ENCODE measurements at places on chromosomes 11 and 22. TPM values are rescaled to one million over a fixed set of nuclear protein-coding genes. Genes with fewer than 3 reads are reported as not detected.

Gene TP53AIP1
- total RNA-seq, result 15.8 TPM

Gene GLB1L3
- under 0.01 TPM for total RNA-seq

Gene ADM2
- total RNA-seq, result 1.5 TPM

DNA sequence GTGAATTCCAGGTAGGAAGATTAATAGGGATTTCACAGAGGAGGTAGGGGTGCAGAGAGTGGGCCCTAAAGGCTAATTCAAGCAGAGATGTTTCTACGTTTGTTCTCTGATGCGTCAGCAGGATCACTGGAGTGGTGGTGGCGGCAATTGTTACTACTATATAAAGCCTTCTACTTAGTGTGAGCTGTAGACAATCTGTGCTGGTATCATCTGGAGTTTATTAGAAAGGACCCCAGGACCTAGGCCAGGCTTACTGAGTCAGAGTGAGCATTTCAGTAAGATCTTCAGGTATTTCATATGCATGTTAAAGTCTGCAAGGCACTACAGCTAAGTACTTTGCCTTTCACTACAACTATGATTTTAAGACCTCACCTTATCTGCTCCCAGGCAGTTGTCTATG, 59.5 kb downstream of the USP35 start:
- no peak overlapping the region for H3K27ac ChIP-seq
- H3K4me1 ChIP-seq, result peaks cover 14% of the 10 kb centered on the region
- H3K36me3 ChIP-seq, result peaks cover 10% of the 10 kb centered on the region
- no peaks in the 10 kb centered on the region for H3K27me3 ChIP-seq

DNA sequence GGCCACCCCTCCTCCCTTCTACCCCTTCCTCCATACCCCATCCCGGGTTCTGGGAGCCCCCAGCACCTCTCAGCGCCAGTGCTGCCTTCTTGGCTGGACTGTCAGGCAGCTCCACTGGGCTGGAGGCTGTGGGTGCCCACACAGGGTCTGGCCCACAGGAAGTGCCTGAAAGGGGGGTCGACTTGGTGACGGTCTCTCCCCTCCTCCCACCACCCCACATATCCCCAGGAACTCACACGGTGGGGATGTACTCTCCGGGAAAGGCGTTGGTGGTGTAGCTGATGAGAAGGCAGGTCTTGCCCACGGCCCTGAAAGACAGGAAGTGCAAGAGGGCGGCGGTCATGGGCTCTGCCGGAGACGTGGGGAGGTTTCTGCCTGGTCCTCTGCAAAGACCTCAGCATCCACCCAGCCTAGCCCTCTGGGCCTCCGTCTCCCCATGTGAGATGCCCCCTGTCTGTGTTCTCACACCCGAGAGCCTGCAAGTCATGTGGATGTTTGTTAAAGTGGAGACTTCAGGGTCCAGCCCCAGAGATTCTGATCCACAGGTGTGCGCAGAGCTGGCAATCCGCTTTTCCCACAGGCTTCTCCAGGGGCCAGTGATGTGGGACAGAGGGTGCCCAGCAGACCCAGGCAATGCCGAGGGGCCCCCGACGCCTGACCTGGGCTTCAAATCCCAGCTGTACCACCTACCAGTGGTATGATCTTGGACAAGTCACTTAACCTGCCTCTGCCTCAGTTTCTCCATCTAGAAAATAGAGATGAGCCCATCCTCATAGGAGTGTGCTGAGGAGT, 2.5 kb downstream of the RAC2 start:
- H3K27ac ChIP-seq, result peak overlapping the region; percentile 5
- H3K4me3 ChIP-seq, result peak overlapping the region; percentile 12
- no peaks in the 10 kb centered on the region for H3K27me3 ChIP-seq
- no peak for DNase-seq
- peaks cover 49% of the 10 kb centered on the region for H3K4me1 ChIP-seq

DNA sequence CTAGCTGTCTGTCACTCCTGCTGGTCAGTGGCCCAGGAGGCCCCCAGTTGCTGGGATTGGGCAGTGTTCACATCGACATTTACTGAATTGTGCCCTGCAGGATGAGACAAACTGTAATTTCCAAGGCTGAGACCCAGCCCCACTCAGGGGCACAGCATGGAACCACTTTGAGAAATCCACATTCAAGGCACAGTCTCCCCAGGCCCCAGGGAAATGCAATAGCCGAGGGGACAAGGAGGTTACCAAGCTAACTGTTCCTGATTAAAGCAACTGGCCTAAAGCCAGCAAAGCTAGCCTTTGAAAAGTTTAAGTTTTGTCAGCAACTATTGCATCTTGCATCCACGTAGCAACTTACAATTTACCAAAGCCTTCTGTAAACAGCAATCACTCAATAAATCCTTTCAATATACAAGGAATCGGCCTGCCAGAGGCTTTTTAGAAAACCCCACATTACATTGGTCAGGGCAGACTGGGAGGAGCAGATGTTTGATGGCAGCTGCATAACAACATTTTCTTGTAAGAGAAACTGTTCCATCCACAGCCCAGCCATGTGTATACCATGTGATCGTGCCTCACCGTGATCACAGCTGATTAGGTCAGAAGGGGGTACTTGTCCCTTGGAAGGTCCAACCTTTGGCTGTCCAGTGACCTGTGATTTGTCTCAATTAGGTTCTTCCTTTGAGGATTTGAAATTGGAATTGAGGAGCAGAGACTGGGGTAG, 103.9 kb downstream of the TENM4 start:
- no peak for DNase-seq
- no peaks in the 10 kb centered on the region for H3K4me1 ChIP-seq
- H3K36me3 ChIP-seq, result no peaks in the 10 kb centered on the region
- no peaks in the 10 kb centered on the region for H3K27me3 ChIP-seq
- no peak overlapping the region for H3K4me3 ChIP-seq

GRCh38 chr11:110186456-110186855, 93.3 kb downstream of the ZC3H12C start:
- no peak overlapping the region for H3K27ac ChIP-seq
- H3K4me3 ChIP-seq, result no peak overlapping the region
- no peak for DNase-seq
- no peaks in the 10 kb centered on the region for H3K36me3 ChIP-seq
- H3K27me3 ChIP-seq, result no peaks in the 10 kb centered on the region
- H3K4me1 ChIP-seq, result no peaks in the 10 kb centered on the region

GRCh38 chr11:15757048-15757698, 599.2 kb downstream of the SOX6 start:
- H3K36me3 ChIP-seq, result no peaks in the 10 kb centered on the region
- H3K27ac ChIP-seq, result no peak overlapping the region
- H3K27me3 ChIP-seq, result peaks cover 60% of the 10 kb centered on the region
- no peaks in the 10 kb centered on the region for H3K4me1 ChIP-seq
- H3K4me3 ChIP-seq, result no peak overlapping the region

DNA sequence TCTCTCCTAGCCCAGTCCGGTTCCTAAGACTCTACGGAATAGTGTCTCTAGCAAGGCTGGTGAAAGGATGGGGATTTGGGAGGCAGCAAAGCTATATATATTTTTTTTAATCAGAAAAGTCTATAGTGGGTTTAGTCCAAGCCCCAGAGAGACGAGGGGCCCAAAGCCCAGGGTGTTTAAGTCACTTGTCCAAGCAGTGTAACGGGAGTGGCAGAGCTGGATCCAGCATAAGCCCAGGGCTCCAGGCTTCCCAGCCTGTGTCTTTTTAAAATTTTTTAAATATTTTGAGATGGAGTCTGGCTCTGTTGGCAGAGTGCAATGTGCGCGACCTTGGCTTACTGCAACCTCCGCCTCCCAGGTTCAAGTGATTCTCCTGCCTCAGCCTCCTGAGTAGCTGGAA, 6.8 kb downstream of the GRIK4 start:
- H3K27ac ChIP-seq, result peak overlapping the region; percentile 21
- H3K4me1 ChIP-seq, result no peaks in the 10 kb centered on the region
- no peak overlapping the region for H3K4me3 ChIP-seq
- DNase-seq, result no peak
- no peaks in the 10 kb centered on the region for H3K36me3 ChIP-seq
- no peaks in the 10 kb centered on the region for H3K27me3 ChIP-seq

GRCh38 chr11:117600234-117600783, 196.7 kb downstream of the DSCAML1 start:
- no peaks in the 10 kb centered on the region for H3K27me3 ChIP-seq
- no peaks in the 10 kb centered on the region for H3K36me3 ChIP-seq
- no peak overlapping the region for H3K27ac ChIP-seq
- no peak overlapping the region for H3K4me3 ChIP-seq

- no peaks in the 10 kb centered on the region for H3K4me1 ChIP-seq
- H3K27ac ChIP-seq, result no peak overlapping the region
- H3K36me3 ChIP-seq, result no peaks in the 10 kb centered on the region
- H3K4me3 ChIP-seq, result no peak overlapping the region
- no peaks in the 10 kb centered on the region for H3K27me3 ChIP-seq
Measured at GRCh38 chr11:58938398-58938797, 890 bp upstream of the GLYATL1 start.

GRCh38 chr11:130315354-130315970, 745 bp upstream of the ZBTB44 start:
- H3K27me3 ChIP-seq, result no peaks in the 10 kb centered on the region
- peak overlapping the region; percentile 95 for H3K27ac ChIP-seq
- H3K36me3 ChIP-seq, result no peaks in the 10 kb centered on the region
- DNase-seq, result peak; percentile 3
- H3K4me3 ChIP-seq, result peak overlapping the region; percentile 88

DNA sequence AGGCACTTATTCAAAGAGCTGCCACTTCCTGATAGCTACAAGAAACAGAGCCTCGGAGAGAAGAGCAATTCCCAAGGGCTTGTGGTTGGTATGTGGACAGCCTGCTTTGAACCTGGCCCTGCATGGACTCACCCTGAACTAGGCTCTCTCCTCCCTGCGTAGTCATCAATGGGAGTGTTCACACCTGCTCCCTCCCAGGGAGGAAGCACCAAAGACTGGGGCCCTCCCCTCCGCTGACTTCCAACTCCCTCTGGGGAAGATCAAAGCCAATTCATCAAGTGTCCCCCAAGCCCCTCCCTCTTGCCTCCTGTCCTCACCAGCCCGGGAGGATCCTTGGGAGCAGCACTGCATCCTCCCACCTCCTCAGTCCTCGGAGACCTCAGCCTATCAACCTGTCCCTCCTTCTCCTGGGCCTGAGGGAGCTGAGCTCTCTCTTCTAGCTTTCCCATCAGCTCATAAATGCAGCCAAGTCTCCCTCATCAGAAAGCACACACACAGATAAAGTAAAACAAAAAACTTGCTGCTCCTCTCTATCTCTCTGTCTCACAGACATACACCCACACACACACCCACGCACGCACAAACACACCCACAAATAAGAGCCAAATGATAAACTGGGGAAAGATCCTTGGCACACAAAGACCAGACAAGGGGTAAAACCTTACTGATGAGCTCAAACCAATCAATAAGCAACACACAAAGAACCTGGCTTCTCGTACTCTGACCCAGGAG, 3.3 kb downstream of the A4GALT start:
- no peak overlapping the region for H3K4me3 ChIP-seq
- H3K36me3 ChIP-seq, result no peaks in the 10 kb centered on the region
- no peak for DNase-seq

- no peak for DNase-seq
- no peaks in the 10 kb centered on the region for H3K27me3 ChIP-seq
- no peak overlapping the region for H3K4me3 ChIP-seq
Measured at GRCh38 chr11:20844630-20845029, 175.2 kb downstream of the NELL1 start.

GRCh38 chr11:26677566-26677965, 44.3 kb downstream of the SLC5A12 start:
- H3K4me1 ChIP-seq, result no peaks in the 10 kb centered on the region
- DNase-seq, result no peak
- no peaks in the 10 kb centered on the region for H3K27me3 ChIP-seq
- H3K27ac ChIP-seq, result no peak overlapping the region
- no peaks in the 10 kb centered on the region for H3K36me3 ChIP-seq
